ENCODE measurements at places on chromosomes 13 and 19.

GRCh38 chr13:30752201-30752797 lies 17.0 kb downstream of the ALOX5AP start:
- no peak for DNase-seq

DNA sequence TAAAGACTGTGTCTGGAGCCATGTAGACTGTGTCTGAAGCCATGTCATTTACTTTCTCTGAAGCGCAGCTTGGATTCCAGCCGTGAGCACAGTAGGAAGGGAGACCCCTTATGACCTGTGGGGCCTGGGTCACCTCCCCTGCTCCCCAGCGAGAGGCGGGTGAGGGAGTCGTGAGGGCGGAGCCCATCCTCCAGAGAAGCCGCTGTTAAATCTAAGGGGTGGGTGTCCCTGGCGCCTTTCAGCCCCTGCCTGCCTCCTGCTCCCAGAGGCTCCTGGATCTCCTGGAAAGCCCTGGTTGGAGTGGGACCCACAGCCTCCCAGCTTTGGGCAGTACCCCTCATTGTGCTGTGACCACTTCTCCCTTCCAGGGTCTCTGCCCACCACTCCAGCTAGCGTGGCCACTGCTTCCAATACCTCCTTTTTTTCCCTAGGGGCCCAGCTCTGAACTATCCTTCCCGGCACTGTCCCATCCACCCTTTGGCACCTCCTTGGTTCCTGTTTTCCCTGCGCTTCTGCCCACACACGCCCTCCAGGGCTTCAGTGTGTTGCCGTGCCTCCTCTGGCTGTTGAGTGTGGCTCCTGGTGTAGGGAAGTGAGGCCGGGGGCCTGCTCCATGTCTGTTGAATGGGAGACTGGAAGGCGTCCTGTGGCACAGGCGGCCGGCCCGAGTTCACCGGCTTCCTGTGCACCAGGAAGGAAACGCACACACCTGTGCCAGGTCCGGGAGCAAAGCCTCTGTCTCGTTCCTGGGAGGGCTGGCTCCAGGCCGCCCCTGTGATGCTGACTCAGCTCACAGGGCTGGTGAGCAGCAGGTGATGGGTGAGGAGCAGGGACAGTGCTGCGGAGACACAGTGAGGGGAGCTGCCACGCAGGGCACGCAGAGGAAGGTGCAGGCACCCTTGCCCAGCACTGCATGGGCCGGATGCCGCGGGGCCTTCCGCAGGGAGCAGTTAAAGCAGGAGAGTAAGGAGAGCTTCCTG lies 29.4 kb downstream of the ATP4B start:
- no peak for DNase-seq

- no peak for DNase-seq
These were observed 13.5 kb downstream of the ERCC2 start for GRCh38 chr19:45356760-45357444.

- peak; percentile 90 for DNase-seq
These were observed at the start of gene KDELR1 for GRCh38 chr19:48391100-48392005. Gene KDELR1, minus strand, starts transcription at chr19:48391551. Its CDS starts 193 bp downstream, at chr19:48391358.

DNA sequence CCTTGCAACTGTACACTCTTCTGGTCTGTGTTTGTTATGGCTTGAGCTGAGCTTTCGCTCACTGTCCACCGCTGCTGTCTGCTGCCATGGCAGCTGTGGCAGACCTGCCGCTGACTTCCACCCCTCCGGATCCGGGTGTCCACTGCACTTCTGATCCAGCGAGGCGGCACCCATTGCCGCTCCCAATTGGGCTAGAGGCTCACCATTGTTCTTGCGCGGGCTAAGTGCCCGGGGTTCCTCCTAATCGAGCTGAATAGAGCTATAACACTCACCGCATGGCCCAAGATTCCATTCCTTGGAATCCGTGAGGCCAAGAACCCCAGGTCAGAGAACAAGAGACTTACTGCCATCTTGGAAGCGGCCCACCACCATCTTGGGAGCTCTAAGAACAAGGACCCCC lies 2.2 kb upstream of the PSMC4 start:
- DNase-seq, result no peak

DNA sequence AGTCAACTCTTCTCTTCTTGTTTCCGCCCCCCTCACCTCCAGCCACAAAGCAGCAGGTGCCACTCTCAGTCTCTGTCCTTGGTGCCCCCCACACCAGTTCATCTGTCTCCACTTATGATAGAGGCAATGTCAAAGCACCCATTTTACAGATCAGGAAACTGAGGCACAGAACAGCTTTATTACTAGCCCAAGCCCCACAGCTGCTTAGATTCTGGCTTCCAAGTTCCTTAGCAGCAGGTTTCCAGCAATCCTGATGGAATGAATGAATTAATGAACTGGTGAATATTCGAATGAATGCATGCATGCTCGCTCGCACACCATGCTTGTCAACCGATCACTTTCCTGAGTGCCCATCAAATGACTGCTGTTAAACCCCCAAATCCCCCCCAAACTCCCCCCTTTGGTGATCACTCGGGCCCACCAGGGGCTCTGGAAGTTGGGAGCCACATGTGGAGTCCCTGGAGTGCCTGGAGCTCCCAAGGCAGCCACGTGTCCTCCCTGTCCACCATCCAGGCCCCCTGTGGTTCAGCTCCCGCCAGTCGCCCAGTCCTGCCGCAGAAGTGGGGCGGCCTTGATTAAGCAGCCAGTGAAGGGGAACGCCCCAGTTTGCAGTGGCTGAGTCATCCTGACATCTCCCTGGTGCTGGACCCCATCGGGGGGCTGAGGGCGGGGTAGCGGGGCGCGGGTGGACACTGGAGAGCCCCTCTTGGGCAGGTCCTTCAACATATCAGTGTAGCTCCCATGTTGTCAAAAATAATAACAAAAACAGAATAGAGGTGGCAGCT lies 6.8 kb downstream of the PTPRS start:
- no peak for DNase-seq

- DNase-seq, result peak; percentile 22
These were observed 300.8 kb downstream of the EFNB2 start for GRCh38 chr13:106234636-106235035.

GRCh38 chr13:67275351-67275960 lies 45.3 kb upstream of the PCDH9 start:
- DNase-seq, result no peak

DNA sequence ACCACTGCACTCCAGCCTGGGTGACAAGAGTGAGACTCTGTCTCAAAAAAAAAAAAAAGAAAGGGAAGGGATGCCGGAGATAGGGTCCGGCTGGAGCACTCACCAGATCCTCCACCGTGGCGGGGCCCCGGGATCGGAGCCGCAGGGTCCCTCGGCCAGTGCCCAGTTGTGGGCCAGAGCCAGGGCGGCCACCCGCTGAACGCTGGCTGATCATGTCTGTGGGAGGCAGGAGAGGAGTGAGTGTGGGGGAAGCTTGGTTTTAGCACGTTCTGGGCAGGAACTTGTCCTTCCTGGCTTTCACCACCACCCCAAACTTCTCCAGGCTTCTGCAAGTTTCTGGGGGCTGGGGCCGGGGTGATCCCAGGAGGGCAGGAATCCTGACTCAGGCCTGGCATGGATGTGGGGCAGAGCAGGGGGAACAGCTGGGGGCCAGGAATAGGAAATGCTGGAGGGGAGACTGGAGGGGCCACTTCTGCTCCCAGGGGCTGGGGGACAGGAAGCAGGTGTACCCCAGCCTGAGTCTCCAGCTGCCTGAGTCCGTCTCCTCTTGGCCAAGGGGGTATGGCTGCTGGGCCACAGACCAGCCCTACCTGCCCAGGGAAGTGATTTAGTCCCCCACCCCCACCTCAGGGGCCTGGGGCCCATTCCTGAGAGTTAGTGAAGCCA lies 4.3 kb upstream of the PTGER1 start:
- no peak for DNase-seq

DNA sequence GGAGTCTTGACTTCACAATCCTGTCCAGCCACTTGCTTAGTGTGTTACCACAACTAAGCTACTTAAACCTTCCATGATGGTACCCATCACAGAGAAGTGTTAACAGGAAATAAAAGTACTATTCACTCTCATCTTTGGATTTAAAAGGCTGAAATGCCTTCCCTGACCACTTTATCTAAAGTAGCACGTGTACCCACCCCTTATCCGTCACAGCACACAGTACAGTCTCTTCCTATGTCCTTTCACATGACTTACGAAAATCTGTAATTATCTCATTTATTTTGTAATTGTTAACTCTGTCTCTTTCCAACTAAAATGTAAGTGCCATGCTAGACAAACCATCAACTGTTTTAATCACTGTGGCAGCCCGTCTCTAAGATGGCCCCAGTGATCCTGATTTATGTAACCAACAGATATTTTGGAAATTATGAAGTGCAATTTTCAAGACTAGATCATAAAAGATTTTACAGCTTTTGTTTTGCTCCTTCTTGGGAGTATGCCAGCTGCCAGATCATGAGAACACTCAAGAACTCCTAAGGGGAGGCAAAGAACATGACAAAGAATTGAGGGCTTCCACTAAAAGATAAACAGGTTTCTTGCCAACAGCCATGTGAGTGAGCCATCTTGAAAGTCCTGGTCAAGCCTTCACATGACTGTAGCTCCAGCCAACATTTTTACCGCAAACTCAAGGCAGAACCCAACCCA lies 44.9 kb downstream of the DIAPH3 start:
- no peak for DNase-seq

DNA sequence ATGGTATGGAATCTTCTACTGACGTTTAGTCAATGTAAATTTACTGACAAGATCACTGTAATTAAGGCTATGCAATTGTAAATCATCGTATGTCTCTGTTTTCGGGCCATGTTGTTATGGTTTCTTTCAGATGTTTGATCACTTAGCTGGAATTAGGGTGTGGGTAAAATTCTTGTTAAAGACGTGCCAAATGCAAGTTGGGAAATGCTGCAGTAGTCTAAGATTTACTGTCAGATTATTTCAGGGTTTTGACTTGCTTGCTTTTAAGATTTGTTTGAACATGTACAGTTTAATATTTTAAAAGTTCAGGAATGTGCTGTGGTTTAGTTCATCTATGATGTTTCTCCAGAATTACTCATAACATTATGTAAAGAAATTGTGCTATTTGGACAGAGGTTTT lies 10.8 kb downstream of the NDFIP2 start:
- DNase-seq, result no peak

DNA sequence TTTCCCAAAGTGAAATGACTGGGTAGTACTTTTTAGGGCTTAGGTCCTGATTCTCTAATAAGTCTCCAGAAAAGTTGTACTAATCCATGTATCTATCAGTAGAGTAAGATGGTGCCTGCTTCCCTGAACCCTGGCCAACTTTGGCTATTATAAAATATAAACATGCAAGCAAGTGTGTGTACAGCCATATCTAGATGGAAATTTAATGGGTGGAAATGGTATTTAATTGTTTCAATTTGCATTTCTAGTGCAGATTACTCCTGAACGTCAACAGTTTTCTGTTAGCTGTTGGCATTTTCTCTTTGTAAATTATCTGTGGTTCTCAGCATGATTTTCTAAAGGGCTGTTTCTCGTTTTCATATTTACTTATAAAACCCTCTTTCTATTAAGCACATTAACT lies 187.1 kb upstream of the RNF113B start:
- no peak for DNase-seq

- DNase-seq, result no peak
These were observed 6.8 kb downstream of the FUT6 start for GRCh38 chr19:5832527-5833216.

DNA sequence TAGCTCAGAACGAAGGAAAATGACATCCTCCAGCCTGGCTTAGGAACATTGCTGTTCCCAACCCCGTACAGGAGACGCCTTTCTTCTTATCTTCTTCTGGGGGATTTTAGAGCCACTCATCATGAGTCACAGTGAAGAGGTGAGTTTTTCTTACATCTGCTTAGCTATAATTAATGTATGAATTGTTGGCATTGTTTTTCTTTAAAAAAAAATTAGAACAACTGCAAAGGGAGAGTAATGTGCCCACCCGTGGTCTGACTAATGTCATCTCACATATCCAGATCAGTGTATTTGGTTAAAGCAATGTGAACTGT lies 310.6 kb upstream of the TSHZ3 start:
- no peak for DNase-seq

DNA sequence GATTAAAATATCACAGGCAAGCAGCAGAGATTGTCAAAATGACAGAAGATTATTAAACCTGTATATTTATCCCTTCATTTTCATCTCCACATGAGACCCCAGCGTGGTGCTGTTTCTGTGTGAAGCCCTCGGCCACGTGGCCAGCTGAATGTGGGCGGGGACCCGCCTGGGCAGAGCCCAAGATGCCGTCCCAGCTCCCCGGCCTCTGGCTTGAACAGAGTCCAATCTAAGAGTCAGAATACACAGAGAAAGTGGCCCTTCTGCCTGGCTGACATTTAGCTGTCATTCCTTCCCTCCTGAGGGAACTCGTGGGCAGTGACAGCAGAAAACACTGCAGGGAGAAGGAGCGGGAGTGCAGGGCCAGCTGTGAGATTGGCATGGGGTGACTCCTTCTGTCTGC lies 34.9 kb upstream of the UQCRFS1 start:
- no peak for DNase-seq

GRCh38 chr13:97306645-97307044 lies 84.5 kb downstream of the MBNL2 start:
- DNase-seq, result no peak

GRCh38 chr13:80141123-80141849 lies 199.6 kb downstream of the SPRY2 start:
- DNase-seq, result peak; percentile 80

GRCh38 chr13:104289400-104289799 lies 1223.2 kb upstream of the SLC10A2 start:
- no peak for DNase-seq

DNA sequence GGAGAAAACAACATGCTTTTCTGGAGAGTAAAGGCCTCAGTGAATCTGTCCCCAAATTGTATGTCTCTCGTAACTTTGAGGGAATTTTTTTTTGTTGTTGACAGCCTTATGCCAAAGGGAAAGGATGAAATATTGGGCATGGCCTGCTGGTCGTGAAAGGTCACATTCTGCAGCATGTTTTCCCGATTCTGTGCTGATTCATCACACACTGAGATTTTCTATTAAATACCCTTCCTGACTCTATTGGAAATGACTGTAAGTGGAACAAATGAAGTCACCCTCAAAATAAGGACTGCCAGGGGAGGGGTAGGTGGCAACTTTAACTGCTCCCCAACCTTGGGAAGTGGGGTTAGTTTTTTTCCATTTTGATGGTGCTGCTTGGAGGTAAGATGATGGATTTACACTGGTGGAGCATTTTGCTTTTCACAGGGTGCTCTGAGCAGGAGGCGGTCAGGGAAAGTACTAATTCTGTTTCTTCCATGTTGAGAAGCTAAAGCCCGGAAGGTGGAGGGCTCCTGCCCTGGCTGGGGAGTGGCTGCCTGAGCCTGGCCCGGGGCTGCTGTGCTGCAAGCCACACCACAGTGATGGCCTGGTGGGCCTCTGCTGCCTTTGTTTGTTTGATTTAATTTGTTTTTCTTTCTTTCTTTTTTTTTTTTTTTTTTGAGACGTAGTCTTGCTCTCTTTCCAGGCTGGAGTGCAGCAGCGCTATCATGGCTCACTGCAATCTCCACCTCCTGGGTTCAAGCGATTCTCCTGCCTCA lies 116.8 kb upstream of the SPATA13 start:
- DNase-seq, result no peak

GRCh38 chr19:45442778-45443461 lies 19.2 kb upstream of the ERCC1 start:
- DNase-seq, result peak; percentile 45

GRCh38 chr13:106275446-106276032 lies 259.9 kb downstream of the EFNB2 start:
- DNase-seq, result no peak

All from Ammon's horn (tissue), 1 donor.